ENCODE measurements at places on chromosomes 12 and 14.
A peak's percentile ranks its signal among the peaks of the same experiment; 100 is the strongest.

DNA sequence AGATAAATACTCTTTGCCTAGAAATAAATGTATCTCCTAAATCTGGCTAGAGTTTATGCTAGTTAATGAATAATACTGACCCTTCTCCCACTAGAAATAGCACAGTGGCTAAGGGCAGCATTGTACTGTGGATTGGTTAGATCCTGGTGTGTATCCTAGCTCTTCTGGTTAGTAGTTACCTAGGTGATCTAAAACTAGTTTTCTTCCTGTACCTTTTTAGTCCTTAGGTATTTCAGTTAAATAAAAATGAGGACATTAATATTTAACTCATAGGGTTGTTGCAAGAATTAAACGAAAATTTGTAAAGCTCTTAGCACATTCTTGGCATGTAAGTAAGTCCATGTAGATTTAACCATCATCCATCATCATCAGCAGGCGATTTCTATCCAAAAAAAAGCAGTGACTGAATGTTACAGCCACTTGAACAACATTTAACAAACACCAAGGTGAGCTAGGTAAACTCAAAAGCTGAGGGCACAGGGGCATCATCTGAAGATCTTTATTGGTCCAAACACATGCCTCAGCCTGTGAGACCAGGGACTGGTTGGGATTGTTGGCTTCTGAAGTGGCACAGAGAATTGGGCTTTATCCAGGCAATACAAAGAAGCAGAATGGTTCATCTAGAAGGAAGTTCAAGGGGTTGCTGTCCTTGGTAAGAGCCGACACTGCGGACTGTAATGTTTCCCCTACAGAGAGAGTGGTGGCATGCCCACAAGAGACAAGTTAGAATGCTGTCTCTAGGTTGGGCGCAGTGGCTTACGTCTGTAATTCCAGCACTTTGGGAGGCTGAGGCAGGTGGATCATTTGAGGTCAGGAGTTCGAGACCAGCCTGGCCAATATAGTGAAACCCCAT, 100.8 kb downstream of the GAS2L3 start:
- no peak overlapping the region for H3K4me3 ChIP-seq
- peaks cover 6% of the 10 kb centered on the region for H3K27me3 ChIP-seq
- no peak overlapping the region for H3K27ac ChIP-seq
- H3K36me3 ChIP-seq, result no peaks in the 10 kb centered on the region

- peaks cover 27% of the 10 kb centered on the region for H3K4me1 ChIP-seq
- DNase-seq, result no peak
- H3K27me3 ChIP-seq, result no peaks in the 10 kb centered on the region
- peak overlapping the region; percentile 33 for H3K4me3 ChIP-seq
These were observed 49.2 kb downstream of the ANAPC7 start for GRCh38 chr12:110354172-110354780.

- H3K27me3 ChIP-seq, result no peaks in the 10 kb centered on the region
- no peak overlapping the region for H3K4me3 ChIP-seq
- H3K36me3 ChIP-seq, result peaks cover 2% of the 10 kb centered on the region
- H3K27ac ChIP-seq, result peak overlapping the region; percentile 39
- H3K4me1 ChIP-seq, result no peaks in the 10 kb centered on the region
These were observed 21.0 kb downstream of the FGD4 start for GRCh38 chr12:32420356-32420755.

DNA sequence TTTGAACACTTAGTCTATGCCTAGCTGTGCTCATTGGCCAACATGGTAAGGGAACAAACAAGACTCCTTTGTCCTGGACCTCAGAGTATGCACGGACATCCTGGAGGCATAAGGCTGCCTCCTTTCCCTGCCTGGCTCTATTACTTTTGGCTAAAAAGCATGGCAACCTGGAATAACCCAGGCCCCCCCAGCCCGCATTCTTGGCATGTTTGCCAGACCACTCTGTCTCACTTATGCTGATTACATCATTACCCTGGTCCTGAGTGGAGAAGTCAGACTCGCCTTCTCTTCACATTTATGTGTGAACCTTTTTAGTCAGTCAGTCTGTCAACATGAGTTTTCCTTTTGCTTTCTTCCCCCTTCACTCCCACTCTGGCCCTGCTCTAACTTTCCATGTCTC, 58.0 kb upstream of the ELK3 start:
- peaks cover 23% of the 10 kb centered on the region for H3K4me1 ChIP-seq
- H3K27ac ChIP-seq, result no peak overlapping the region

DNA sequence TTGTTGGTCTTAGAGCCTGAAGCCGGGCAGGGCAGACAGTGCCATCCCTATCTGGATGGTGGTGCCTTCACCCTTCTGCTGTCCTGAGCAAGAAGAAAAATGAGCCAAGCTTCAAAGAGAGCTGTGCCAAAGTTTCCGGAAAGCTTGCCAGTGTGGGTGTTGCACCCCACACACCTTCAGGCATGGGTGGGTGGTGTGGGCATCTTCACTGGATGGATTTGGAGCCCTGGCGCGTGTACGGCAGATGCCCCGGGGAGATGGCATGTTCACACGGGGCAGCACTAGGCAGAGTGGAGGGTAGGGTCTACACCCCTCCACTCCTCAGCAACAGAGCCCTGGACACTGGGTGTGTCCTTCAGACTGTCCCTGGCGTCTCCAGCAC, 33.0 kb downstream of the PACS2 start:
- DNase-seq, result no peak
- peaks cover 3% of the 10 kb centered on the region for H3K4me1 ChIP-seq
- no peaks in the 10 kb centered on the region for H3K27me3 ChIP-seq
- H3K4me3 ChIP-seq, result no peak overlapping the region

DNA sequence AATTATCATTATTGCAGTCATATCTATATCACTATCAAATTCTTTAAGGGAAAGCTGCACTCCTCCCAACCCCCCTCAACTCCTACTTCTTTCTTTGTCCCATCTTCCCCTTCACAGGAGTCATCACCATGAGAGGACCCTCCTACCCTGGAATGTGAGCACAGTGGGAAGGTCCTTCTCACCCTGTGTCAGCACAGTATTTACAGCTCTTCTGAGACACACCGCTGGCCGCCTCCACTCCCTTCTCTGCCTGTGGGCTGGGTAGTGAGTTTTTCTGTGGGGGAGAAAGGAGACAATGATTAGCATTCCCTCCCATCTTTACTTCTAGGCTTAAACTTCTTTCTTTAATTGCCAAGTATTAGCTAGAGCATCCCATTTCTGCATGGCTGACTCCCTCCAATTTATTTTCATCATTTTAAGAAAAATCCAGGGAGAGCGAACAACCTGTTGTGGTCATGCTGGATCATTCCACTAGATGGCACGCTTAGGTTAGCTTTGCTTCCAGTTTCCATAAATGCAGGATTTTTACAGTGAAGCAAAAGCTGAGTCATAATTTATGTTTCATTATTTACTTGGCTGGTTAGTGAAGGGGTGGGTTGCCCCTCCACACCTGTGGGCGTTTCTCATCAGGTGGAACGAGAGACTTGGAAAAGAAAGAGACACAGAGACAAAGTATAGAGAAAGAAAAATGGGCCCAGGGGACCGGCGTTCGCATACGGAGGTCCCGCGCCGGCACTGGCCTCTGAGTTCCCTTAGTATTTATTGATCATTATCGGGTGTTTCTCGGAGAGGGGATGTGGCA, 188.5 kb downstream of the ALX1 start:
- peak; percentile 26 for DNase-seq
- peaks cover 12% of the 10 kb centered on the region for H3K4me1 ChIP-seq
- no peaks in the 10 kb centered on the region for H3K36me3 ChIP-seq
- peak overlapping the region; percentile 73 for H3K27ac ChIP-seq

- no peaks in the 10 kb centered on the region for H3K27me3 ChIP-seq
- no peak overlapping the region for H3K4me3 ChIP-seq
- no peak for DNase-seq
- H3K36me3 ChIP-seq, result no peaks in the 10 kb centered on the region
These were observed 50.3 kb downstream of the AKAP6 start for GRCh38 chr14:32379447-32379846.

DNA sequence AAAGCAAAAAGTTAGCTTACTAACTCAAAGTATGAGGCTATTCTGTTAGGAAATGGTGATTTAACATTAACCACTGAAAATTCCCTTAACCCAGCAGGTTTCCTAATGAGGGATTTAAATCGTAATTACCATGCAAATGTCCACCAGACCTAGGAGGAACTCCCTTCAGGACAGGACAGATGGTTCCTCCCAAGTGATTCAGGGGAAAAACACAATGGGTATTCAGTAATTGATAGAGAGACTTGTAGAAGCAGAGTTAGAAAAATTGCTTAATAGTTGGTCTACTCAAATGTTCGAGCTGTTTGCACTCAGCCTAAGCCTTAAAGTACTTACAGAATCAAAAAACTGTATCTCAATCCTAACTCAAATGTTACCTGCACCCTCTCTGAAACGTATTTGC, 21.6 kb downstream of the RERGL start:
- DNase-seq, result no peak
- H3K27ac ChIP-seq, result no peak overlapping the region
- H3K4me3 ChIP-seq, result no peak overlapping the region
- no peaks in the 10 kb centered on the region for H3K27me3 ChIP-seq
- no peaks in the 10 kb centered on the region for H3K36me3 ChIP-seq
- H3K4me1 ChIP-seq, result no peaks in the 10 kb centered on the region

DNA sequence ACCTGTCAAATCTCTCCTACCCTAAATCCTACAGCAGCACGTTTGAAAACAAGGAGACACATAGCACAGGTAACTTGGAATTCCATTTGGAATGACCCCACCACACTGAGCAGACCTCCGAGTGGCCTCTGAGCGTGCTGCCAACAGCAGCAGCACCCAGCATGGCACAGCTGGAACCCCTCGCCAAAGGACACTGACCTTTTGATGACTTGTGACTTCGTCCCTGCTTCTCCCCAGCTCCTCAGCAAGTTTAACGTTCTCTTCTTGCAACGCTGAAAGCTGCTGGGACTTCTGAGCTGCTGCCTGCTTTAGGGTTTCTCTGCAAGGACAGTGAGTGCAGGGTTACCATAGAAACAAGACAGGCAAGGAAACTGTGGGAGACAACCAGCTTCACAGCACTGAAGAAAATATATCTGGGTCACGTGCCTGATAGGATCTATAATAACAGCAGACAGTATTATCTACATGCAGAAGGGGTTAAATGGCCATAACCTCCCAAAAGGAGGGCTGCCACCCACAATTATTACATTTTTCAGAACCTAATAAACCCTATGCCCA, 43.3 kb upstream of the VPS33A start:
- no peak overlapping the region for H3K4me3 ChIP-seq
- no peaks in the 10 kb centered on the region for H3K27me3 ChIP-seq
- H3K27ac ChIP-seq, result no peak overlapping the region
- H3K4me1 ChIP-seq, result no peaks in the 10 kb centered on the region

- H3K27ac ChIP-seq, result no peak overlapping the region
- no peak overlapping the region for H3K4me3 ChIP-seq
- no peak for DNase-seq
- no peaks in the 10 kb centered on the region for H3K4me1 ChIP-seq
- peaks cover 9% of the 10 kb centered on the region for H3K27me3 ChIP-seq
These were observed 192.9 kb downstream of the SEC23A start for GRCh38 chr14:38910092-38910491.

GRCh38 chr14:75539561-75540478, 17.6 kb downstream of the BATF start:
- peaks cover 17% of the 10 kb centered on the region for H3K36me3 ChIP-seq
- peaks cover 57% of the 10 kb centered on the region for H3K4me1 ChIP-seq
- peak overlapping the region; percentile 54 for H3K27ac ChIP-seq
- no peaks in the 10 kb centered on the region for H3K27me3 ChIP-seq
- H3K4me3 ChIP-seq, result no peak overlapping the region

DNA sequence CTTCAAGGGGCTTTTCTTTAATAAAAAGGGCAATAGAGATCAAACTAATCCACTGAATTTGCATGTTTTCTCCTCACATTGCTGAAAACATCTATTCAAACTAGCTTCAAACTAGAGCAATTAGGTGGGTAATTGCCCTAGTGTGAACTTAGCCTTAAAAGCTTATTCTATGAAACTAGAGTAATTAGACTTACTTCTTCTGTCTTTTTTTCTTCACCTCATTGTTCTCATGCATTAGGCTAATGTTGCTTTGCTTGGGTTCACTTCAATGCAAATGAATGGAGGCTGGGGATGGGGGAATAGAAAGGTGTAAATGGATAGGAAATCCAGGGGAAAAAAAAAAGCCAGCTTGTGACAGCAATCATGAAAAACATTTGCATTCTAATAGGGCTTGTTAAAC, 414.8 kb upstream of the LMO3 start:
- DNase-seq, result no peak
- H3K4me1 ChIP-seq, result no peaks in the 10 kb centered on the region
- H3K4me3 ChIP-seq, result no peak overlapping the region
- H3K27ac ChIP-seq, result no peak overlapping the region
- no peaks in the 10 kb centered on the region for H3K27me3 ChIP-seq
- no peaks in the 10 kb centered on the region for H3K36me3 ChIP-seq

- H3K27ac ChIP-seq, result no peak overlapping the region
- H3K27me3 ChIP-seq, result no peaks in the 10 kb centered on the region
- H3K4me3 ChIP-seq, result no peak overlapping the region
- no peak for DNase-seq
These were observed 56.7 kb upstream of the LRFN5 start for GRCh38 chr14:41549821-41550607.

DNA sequence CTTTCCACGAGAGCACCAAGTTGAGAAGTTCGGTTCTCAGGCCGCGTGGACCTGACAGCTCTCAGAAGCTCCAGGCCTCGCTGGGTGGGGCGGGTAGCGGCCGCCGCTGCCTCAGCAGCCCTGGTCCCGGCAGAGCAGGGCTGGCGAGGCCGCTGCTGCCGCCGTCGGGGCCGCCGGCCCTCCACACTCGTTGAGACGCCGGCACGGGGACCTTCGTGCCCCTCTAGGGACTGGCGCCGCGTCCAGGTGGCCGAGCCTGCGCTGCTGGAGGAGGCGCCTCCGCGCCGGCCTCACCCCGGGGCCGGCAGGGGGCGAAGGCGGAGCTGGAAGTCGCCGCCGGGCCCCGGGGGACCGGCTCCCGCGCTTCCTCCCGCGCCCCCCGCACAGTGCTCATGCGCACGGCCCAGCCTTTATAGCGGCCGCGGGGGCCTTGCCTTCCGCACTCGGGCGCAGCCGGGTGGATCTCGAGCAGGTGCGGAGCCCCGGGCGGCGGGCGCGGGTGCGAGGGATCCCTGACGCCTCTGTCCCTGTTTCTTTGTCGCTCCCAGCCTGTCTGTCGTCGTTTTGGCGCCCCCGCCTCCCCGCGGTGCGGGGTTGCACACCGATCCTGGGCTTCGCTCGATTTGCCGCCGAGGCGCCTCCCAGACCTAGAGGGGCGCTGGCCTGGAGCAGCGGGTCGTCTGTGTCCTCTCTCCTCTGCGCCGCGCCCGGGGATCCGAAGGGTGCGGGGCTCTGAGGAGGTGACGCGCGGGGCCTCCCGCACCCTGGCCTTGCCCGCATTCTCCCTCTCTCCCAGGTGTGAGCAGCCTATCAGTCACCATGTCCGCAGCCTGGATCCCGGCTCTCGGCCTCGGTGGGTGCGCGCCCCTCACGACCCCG, at the start of gene COCH:
Gene COCH, plus strand, starts transcription at position 440 of the 879 bp plus-strand sequence. Its CDS starts 380 bp downstream, at position 820.
- peak; percentile 71 for DNase-seq
- H3K36me3 ChIP-seq, result peaks cover 2% of the 10 kb centered on the region
- H3K4me1 ChIP-seq, result peaks cover 12% of the 10 kb centered on the region
- no peak within 1 kb of the TSS for H3K27ac ChIP-seq
- H3K27me3 ChIP-seq, result peaks cover 50% of the 10 kb centered on the region
- H3K4me3 ChIP-seq, result peak within 1 kb of the TSS; percentile 84

- H3K27me3 ChIP-seq, result no peaks in the 10 kb centered on the region
- H3K36me3 ChIP-seq, result no peaks in the 10 kb centered on the region
- H3K4me3 ChIP-seq, result no peak overlapping the region
- no peak overlapping the region for H3K27ac ChIP-seq
- no peaks in the 10 kb centered on the region for H3K4me1 ChIP-seq
These were observed 198.5 kb downstream of the KCNC2 start for GRCh38 chr12:75011120-75011519.
